ENCODE measurements at places on chromosomes 4 and X.

- no peaks in the 10 kb centered on the region for H3K36me3 ChIP-seq
- peaks cover 3% of the 10 kb centered on the region for H3K4me1 ChIP-seq
- H3K27me3 ChIP-seq: no peaks in the 10 kb centered on the region
- DNase-seq: no peak
- no peak overlapping the region for H3K27ac ChIP-seq
Observed at GRCh38 chr4:150971901-150972300, 43.2 kb downstream of the LRBA start.

- no peaks in the 10 kb centered on the region for H3K36me3 ChIP-seq
- H3K4me3 ChIP-seq: no peak overlapping the region
- H3K27ac ChIP-seq: no peak overlapping the region
- H3K27me3 ChIP-seq: no peaks in the 10 kb centered on the region
Observed at GRCh38 chr4:144154044-144154443, 13.5 kb upstream of the GYPA start.

- H3K4me3 ChIP-seq: no peak overlapping the region
- H3K4me1 ChIP-seq: no peaks in the 10 kb centered on the region
- H3K27me3 ChIP-seq: no peaks in the 10 kb centered on the region
- no peak for DNase-seq
Observed at GRCh38 chr4:84691170-84691691, 108.3 kb downstream of the CDS1 start.

DNA sequence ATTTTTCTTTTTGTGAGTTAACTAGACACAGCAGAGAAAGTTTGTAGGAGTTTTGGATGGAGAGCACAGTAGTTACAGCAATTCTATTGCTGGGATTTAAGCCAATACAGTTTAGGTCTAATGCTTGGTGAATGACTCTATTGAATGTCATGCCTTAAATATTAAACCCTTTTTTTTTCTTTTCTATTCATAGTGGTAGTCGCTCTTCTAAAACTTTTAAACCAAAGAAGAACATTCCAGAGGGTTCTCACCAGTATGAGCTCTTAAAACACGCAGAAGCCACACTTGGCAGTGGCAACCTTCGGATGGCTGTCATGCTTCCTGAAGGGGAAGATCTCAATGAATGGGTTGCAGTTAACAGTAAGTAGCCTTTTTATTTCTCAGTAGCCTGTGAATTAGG is 34.8 kb upstream of the DCK start:
- H3K36me3 ChIP-seq: peaks cover 6% of the 10 kb centered on the region
- H3K4me3 ChIP-seq: no peak overlapping the region
- DNase-seq: no peak
- no peak overlapping the region for H3K27ac ChIP-seq
- H3K4me1 ChIP-seq: no peaks in the 10 kb centered on the region
